ENCODE measurements at places on chromosomes 7 and 10.
A peak's percentile ranks its signal among the peaks of the same experiment; 100 is the strongest.

DNA sequence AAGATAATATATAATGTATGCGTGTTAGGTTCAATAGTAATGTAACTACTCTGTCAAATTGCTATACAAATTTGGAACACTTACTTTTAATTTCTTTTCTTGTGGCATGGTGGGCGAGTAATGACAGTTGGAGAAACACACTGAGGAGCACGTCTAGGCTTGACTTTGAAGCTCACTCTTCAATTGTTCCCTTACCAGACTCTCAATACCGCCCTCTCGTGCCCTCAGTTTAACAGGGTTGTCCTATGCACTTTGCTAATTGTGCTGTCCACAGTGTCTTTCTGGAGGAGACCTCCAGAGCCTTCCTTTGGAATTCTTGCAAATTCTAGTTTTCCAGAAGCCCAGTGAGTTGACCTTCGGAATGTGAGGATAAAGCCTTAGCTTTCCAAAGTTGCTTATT is 107.2 kb upstream of the RELN start:
- DNase-seq = no peak

DNA sequence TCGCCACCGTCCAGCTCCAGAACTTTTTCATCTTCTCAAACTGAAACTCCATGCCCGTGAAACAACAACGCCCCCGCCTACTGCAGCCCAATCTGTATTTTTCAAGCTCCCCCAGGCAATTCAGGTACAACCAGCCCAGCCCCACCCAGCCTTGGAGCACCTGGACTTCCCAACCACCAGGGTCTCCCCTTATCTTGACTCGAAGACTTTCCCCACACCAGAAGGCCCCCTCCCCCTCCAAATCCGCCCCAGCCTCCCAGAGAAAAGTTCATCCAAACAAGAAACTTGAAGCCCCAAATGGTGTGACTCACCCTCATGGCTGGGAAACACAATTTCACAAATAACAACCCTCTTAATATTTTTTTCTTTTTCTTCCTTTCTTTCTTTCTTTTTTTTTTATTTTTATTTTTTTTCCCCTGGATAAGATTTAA is 10.6 kb downstream of the ZCCHC24 start:
- peak; percentile 62 for DNase-seq

DNA sequence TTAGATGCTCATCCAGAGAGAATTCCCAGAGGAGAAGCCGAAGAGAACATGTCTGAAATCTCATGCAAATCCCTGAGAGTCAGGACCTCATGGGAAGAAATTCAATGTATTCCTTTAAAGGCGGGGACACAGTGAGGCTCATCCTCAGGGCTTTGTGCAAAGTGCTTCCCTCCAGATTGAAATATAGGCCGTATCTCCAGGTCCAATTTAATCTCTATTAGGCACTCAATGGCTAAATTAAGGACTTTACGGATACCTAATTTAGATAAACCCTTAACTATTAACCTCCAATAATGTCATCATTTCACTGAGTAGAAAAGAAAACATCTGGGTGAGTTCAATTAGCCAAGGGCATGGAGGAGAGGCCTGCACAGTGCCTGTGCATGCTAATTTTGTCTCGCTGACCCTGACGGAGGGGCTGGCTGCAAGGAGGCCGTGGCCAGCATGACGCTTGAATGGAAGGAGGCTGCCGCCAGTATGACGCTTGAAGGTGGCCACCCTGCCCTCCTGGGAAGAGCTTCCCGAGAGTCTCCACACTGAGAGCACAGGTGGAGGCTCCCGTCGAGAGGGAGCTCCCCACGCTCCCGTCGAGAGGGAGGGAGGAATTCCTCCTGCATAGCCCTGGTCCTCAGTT is 287.6 kb downstream of the ADARB2 start:
- no peak for DNase-seq

- no peak for DNase-seq
Measured at GRCh38 chr10:49168831-49169500, 19.2 kb downstream of the TMEM273 start.

DNA sequence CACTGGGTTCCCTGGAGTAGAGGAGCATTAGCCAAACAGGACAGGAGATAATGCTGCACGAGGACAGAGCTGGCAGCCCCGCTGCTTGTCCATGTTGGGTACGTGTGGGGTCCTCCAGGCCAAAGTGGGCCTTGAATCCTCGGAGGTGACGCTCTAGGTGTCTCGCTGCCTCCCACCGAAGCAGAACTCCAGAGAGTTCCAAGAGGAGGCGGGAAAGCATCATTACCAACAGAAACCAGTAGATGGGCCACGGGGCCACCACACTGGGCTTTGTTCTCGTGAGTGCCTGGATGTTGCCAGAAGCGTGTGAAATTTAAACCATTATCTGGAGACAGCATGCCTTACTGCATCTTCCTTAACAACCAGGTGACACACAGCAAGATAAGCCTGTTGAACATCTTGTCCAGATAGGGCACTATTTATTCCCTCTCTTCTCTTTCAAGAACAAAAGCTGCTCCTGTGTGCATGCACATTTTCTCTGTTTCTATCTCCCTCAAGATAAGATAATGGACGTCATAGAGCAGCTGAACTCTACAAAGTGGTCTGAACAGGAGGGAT is 56.8 kb downstream of the TNS3 start:
- no peak for DNase-seq
